ENCODE measurements at places on chromosomes 3 and 15.

DNA sequence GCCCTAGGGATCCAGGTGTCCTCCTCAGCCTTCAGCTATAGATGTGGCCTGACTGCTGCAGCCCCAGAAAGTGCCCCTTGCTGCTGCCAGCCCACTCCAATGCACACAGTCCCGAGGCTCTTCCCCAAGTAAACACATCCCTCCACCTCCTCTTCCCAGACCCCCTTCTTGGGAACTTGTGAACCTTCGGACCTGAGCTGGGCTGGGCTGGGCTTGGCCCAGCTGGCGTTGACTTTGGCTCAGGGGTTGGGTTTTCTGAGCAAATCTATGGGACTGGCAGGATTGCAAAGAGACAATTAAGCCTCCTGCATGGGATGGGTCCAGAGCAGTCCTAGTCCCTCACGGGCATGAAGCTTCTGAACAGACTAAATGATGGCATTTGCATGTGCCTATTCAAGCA lies 14.7 kb downstream of the VIPR1 start:
- DNase-seq, result no peak

DNA sequence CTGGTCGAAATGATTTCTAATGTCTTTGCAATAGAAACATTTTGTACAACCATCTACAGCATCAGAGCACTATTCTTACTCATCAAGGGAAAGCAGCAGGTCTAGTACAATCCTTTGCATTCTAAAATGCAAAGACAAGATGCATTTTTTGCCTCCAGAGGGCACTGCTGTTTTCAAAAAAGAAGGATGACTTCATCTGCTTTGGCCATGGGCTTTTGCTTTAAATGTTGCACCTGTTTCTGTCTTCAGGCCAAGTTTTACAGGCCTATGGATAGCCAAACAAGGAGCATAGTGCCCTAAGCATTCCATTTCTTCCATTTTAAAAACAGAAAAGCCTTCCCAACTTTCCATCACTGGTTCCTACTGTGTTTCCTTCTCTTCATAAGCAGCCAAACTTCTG lies 3.4 kb downstream of the PARP9 start:
- no peak for DNase-seq

- no peak for DNase-seq
Observed at GRCh38 chr3:5205165-5205941, 17.8 kb downstream of the EDEM1 start.

DNA sequence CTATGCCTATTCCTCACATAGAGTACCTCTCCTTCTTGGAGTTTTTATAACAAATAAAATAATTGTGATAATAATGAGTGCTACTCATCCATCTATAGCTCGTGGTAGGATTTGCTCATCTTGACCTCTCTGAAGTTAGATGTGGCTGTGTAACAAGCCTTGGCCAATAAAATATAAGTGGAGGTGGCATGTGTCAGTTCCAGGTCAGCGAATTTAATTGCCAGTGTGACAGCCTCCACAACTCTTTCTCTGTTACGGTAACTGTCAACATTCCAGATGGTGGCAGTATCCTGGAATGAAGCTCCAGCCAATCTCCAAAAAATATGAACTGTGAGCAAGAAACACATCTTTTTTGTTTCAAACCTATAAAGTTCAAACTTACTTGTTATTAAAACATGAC lies 13.8 kb downstream of the CLRN1 start:
- no peak for DNase-seq

DNA sequence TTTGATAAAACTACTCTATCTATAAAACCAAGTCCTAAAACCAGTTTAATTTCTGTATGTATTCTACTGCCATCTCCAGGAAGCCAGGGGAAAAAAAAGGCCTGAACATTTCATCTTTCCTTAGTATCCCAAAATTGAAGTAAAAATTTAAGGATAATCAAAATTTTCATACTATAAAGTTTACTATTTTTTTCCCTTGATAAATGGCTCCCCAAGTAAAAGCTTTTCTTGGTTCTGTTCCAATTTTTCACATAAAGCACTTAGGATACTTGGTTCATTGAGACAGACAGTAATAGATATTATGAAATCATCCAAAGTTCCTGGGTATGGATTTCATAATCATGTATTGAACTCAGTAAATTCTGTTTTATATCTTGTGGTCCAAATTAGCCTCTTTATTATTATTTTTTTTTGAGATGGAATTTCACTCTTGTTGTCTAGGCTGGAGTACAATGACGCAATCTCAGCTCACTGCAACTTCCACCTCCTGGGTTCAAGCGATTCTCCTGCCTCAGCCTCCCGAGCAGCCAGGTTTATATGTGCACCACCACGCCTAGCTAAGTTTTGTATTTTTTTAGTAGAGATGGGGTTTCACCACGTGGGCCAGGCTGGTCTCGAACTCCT lies 34.5 kb downstream of the ICE2 start:
- DNase-seq, result no peak

Data from GOT3 (cell line).